ENCODE measurements at places on chromosomes 7 and 10.

GRCh38 chr10:117663750-117664149 is 121.2 kb downstream of the EMX2 start:
- DNase-seq, result no peak

- no peak for DNase-seq
These were observed 71.5 kb downstream of the CARD11 start for GRCh38 chr7:2971914-2972834.

DNA sequence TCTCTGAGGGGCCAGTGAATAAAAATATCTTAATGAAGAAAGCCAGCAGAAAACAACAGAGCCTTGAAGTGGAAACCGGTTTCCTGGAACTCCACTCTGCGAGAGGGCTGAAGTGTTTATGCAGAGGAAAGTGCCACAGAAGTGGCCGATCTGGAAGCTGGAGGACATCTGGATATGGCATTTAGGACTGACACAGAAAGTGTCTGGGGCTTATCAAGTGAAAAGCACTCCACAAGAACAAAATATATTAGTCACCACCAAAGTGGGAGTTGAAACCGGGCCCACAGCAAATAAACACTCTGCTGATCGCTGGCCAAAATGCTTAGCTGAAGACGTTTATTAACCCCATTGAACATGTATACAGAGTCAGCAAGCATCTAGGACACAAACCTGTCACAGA is 7.8 kb downstream of the NOD1 start:
- no peak for DNase-seq

DNA sequence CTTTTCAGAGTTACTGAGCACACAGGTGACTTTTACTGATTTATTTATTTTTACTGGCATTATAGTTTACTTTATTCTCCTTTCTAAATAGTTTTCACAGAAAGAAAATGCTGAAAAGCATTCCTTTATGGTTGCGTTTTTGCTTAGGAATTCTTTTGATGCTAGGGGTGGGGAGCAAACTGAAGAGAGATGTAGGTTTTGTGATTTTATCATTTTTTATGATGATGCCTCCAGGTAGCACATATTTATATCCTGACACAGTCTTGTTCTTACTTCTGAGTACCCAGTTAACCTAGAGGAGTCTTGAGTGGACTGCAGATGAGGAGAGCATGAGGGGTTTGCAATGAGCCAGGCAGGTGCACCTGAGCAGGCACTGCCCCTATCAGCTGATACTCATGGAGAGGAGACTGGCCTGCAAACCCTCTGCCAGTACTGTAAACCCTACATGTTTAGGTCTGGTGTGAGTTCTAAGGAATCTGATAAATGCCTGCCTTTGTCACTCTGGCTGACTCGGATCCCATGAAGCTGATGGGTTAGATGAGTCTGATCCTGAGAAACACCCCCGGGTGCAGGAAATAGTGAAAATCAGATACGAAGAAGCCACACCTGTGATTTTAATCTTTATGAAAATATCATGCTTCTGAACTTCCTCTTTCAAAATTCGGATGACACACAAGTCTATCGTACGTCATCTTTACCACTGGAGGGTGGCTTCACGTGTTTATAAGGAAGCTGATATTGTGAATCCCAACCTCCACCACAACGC is 302.9 kb downstream of the WDR37 start:
- DNase-seq, result no peak

- DNase-seq, result peak; percentile 52
These were observed 28.6 kb downstream of the MTURN start for GRCh38 chr7:30163231-30163894.

GRCh38 chr7:36303202-36304098 is 86.2 kb upstream of the ANLN start:
- DNase-seq, result no peak

Data from CMK (cell line).